ENCODE measurements at places on chromosomes 12 and 14. TPM values are rescaled to one million over a fixed set of nuclear protein-coding genes. Genes with fewer than 3 reads are reported as not detected.

- no peak for DNase-seq
- H3K4me1 ChIP-seq, result no peaks in the 10 kb centered on the region
- H3K36me3 ChIP-seq, result no peaks in the 10 kb centered on the region
- no peak overlapping the region for H3K27ac ChIP-seq
- H3K4me3 ChIP-seq, result no peak overlapping the region
Measured at GRCh38 chr12:39341179-39341578, 101.7 kb downstream of the KIF21A start.

DNA sequence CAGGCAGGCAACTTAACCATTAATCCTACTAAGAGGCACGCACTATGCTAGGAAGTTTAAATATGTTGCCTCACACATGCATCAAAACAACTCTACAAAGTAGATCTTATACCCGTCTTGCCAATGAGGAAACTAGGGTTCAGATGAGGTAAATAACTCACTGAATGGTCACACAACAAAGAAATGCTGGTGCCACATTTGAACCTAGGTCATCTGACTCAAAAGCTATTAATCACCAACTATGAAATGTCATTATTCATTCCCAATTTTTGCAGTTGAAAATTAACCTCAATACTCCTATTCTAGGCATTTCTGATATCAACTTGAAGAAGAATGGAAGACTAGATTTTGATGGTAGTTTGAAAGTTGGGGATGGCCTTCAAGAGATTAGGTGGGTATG is 2.8 kb upstream of the PYROXD1 start:
- no peaks in the 10 kb centered on the region for H3K36me3 ChIP-seq
- H3K4me1 ChIP-seq, result peaks cover 16% of the 10 kb centered on the region
- no peak overlapping the region for H3K4me3 ChIP-seq
- H3K27me3 ChIP-seq, result no peaks in the 10 kb centered on the region
- DNase-seq, result no peak

DNA sequence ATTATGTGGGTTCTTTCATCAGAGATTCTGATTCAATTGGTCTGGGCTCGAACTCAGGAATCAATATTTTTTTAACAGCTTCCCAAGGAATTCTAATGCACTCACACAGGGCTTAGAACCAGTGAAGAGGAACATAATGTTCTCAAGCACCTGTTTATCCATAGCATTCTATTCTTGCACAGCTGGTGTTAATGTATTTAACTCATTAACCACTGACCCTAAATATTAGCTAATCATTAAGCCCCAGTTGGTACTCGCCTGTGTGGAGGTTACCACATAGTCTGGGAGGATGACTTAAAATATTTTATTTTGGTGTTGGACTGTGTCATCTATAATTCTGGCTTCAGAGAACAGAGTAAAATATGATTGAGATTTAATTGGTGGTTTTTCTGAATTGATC is 45.3 kb downstream of the LRP6 start:
- H3K4me1 ChIP-seq, result no peaks in the 10 kb centered on the region
- DNase-seq, result no peak
- no peak overlapping the region for H3K4me3 ChIP-seq
- no peak overlapping the region for H3K27ac ChIP-seq
- H3K27me3 ChIP-seq, result no peaks in the 10 kb centered on the region

DNA sequence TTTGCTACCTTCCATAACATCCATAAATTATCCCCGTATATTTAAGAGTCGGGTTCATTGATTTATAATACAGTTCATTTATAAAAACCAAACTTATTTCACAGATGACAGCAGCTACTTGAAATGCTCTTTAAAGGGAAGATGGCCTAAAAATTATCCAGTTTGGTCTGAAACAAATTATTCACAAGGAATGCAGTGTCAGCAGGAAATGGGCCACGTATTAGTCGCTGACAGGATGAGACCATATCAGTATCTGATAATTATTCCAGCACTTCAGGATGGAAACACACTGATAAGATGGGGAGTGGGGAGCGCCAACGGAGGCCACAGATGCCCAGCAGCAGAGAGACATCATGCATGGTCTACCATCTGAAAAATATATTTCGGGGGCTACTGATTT is 60.5 kb upstream of the TMEM132D start:
- peaks cover 10% of the 10 kb centered on the region for H3K27me3 ChIP-seq
- no peaks in the 10 kb centered on the region for H3K4me1 ChIP-seq
- no peak for DNase-seq
- H3K27ac ChIP-seq, result no peak overlapping the region
- H3K4me3 ChIP-seq, result no peak overlapping the region

GRCh38 chr12:65074932-65075331 is 46.2 kb downstream of the WIF1 start:
- peaks cover 13% of the 10 kb centered on the region for H3K27me3 ChIP-seq
- H3K4me3 ChIP-seq, result no peak overlapping the region
- DNase-seq, result no peak
- H3K4me1 ChIP-seq, result no peaks in the 10 kb centered on the region

Gene CNTN1
- polyA plus RNA-seq, result 0.01 TPM
